ENCODE measurements at places on chromosomes 7 and 10. TPM values are rescaled to one million over a fixed set of nuclear protein-coding genes. Genes with fewer than 3 reads are reported as not detected.

DNA sequence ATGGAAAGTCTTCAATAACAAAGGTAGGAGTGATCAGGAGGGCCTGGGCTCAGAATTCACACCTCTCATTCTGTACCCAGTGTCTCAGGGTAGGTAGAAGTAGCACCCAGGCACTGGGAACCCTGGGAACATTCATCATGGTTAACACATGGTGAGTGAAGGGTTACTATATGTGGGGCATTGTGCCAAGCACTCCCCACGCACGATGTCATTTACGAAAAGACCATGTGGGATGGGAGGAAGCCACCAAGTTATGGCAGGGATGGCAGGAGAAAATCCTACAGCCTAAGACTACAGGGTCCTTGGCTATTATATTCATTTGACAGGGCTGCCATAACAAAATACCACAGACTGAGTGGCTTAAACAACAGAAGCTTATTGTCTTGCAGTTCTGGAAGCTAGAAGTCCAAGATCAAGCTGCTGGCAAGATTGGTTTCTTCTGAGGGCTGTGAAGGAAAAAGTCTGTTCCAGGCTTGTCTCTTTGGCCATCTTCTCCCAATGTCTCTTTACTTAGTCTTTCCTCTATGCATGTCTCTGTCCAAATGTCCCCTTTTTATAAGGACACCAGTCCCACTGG lies 27.7 kb upstream of the DDIT4 start:
- DNase-seq = no peak

DNA sequence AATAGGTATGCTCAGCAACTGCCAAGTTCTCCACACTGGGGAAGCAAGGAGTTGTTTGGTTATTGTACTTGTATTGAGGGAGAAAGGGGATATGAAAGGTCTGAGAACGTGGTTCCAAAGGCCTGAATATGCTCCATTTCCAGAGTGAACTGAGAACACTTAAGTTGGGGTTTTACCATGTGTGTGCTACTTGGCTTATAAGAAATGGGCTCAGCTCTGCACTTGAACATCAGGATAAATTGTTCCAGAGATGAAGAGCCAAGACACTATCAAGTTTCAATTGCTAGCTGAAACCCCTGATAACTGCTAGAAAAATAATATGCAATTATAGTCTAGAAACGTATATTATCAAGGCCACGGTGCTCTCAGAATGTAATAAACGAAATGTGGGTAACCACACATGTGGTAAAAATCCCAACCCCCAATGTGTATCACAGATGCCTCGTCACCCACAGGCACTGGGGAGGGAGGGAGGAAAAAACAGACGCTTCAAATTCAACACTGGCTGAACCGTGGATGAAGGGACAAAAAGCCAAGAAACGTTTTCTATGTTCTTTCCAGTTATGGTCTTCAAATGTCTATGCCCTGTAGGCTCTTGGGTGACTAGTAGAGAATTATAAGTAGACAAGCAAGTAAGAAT lies 16.3 kb downstream of the ELMO1 start:
- no peak for DNase-seq

- no peak for DNase-seq
Observed at GRCh38 chr7:28112883-28113540, 67.6 kb downstream of the JAZF1 start.

The CELF2 gene
- 24.6 TPM for total RNA-seq

The PODXL gene
- 32.5 TPM for total RNA-seq
